ENCODE measurements at places on chromosomes 7 and 10.

DNA sequence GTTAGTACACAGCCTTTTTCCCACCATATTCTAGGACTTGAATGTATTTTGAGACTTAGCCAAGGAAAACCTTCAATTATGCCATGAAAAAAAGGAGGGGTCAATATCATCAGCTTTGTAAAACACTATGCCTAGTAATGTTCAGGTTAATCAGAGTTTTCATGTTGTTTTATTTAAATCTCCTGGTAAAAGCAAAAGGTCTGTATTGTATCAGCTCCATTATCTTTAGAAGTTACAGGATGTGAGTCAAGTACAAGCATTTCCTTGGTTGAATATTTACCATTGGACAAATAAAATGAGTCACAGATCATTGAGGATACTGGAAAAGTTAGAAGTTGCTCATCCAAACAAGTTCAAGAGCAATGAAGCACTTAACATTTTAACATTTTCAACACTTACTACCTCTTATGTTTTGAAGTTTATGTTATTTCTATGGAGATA is 89.9 kb upstream of the CAPZA2 start:
- no peak for DNase-seq

DNA sequence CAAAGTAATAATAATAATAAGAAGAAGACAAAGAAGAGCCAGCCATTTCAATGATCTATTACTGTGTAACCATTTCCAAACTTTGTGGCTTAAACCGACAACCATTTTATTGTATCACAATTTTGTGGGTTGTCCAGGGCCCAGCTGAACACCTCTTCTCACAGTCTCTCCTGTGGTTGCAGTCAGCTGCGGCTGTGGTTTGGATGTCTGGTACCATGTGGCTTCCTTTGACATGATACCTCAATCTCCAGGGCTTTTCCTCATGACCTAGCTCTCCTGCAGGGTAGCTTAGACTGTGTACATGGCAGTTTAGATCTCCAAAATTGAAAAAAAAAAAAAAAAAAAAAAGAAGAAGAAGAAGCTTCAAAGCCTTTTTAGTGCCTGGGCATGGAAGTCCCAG is 72.6 kb upstream of the NFKB2 start:
- no peak for DNase-seq

- DNase-seq = no peak
These were observed 6.3 kb upstream of the HBP1 start for GRCh38 chr7:107162475-107162874.

GRCh38 chr7:29177963-29178600 is 16.5 kb upstream of the CHN2 start:
- peak; percentile 17 for DNase-seq

DNA sequence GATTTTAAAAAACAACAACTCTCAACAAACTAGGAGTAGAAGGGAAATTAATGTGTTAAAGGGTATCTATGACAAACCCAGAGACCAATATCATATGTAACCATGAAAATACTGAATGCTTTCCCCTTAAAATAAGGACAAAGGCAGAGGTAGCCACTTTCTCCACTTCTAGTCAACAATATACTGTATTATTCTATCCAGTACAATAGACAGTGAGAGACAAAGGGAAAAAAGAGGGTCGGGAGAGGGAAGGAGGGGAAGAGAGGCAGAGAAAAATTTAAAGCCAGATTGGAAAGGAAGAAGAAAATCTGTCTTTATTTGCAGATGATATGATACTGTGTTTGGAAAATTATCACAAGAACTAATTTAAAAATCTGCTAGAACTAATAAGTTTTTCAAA is 39.1 kb upstream of the WDFY4 start:
- DNase-seq = no peak

DNA sequence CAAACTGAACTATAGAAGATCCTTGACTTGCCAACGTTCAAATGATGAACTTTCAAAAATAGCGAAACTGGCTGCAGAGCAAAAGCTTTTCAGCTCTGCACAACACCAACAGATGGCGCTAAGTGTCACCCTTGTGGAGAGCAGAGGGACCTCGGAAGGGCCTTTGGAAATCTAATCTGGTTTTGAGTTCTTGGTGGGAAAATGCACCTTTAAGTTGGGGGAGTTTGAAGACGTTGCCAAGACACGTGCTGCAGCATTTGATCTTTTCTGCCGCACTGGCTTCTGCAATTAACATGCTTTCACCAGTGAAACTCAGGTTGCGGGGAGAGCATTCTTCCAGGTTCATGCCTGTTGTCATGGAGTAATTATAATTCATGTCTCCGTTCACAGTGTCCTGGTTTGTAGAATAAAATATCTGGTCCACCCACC is 26.3 kb upstream of the WDR11 start:
- no peak for DNase-seq

- no peak for DNase-seq
These were observed 68.8 kb downstream of the DGKB start for GRCh38 chr7:14833707-14834106.

- DNase-seq = no peak
These were observed 102.2 kb upstream of the DIP2C start for GRCh38 chr10:791639-792038.

- no peak for DNase-seq
These were observed 986.9 kb downstream of the TYW1 start for GRCh38 chr7:67983486-67983885.

DNA sequence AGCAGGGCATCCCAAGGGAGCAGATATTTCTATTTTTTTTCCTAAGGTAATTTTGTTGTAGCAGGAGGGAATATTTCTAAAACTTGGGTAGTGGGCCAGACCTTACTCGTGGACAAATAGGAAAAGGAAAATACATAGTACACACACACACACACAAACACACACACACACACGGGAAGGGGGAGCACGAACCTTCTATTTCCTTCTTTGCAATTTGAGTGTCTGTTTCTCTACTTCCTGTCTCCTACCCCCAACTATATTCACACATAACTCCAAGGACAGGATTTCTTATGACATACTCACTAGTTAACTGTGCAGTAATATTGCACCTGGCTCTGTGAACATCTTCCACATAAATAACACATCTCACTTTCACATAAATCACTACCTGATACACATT is 4.4 kb downstream of the LDB1 start:
- no peak for DNase-seq

DNA sequence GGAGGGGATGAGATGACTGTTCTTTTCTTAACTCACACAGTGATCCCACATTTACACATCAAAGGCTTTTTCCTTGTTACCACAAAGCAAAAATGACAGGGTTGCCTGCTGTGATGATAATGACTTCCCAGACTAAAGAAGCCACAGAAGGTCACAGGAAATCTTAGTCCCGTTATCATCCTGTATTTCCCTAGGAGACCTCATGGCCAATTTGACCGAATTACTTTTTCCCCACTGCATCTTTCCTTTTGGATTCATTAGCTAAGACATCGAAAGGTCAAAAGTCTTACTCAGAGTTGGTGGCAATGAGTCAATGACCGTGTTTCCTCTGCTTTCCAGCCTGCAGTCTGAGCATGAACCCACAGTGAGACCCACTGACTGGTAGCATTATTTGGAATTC is 130.1 kb upstream of the INHBA start:
- DNase-seq = no peak

All from esophagus squamous epithelium (tissue), 5 donors.